ENCODE measurements at places on chromosomes 16 and 17.

GRCh38 chr16:84194018-84194417 is 3.1 kb downstream of the ADAD2 start:
- DNase-seq, result no peak

DNA sequence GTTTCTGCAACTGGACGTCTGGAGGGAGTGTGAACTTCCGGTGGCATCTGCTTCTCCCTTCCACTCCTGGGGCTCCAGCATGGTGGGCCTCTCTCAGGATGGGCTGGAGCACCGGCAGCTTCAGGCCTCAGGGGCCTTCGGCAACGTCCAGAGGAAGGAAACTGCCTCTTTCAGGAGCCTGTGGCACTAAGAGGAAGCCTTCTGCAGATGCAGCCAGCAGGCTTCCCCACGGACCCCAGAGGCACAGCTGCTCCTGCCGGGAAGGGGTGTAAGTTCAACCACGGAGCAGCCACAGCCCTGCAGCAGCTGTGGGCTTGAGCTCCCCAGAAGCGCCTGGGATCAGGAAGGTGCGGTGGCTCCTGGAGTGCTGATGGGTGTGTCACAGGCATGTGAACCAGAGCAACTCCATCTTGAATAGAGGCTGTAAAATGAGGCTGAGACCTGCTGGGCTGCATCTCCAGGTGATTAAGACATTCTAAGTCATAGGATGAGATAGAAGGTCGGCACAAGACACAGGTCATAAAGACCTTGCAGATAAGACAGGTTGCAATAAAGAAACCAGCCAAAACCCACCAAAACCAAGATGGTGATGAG is 50.8 kb upstream of the KLHDC4 start:
- DNase-seq, result no peak

GRCh38 chr17:35708149-35708548 is 23.3 kb upstream of the RASL10B start:
- DNase-seq, result no peak

DNA sequence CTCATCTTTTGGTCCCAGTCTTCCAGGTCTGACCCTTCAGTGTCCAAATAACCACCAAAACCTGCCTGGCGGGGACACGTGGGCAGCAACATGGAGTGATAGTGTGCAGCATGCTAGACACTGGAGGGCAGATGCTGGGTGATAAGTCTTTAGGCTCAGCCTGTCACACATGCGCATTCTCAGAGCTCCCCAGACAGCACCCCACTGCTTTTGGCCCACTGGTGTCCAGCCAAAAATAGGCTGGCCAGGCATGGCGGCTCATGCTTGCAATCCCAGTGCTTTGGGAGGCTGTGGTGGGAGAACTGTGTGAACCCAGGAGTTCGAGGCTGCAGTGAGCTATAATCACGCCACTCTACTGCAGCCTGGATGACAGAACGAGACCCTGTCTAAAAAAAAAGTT is 12.3 kb downstream of the GINS2 start:
- no peak for DNase-seq

- no peak for DNase-seq
Measured at GRCh38 chr17:13046361-13046760, 28.5 kb upstream of the ELAC2 start.

DNA sequence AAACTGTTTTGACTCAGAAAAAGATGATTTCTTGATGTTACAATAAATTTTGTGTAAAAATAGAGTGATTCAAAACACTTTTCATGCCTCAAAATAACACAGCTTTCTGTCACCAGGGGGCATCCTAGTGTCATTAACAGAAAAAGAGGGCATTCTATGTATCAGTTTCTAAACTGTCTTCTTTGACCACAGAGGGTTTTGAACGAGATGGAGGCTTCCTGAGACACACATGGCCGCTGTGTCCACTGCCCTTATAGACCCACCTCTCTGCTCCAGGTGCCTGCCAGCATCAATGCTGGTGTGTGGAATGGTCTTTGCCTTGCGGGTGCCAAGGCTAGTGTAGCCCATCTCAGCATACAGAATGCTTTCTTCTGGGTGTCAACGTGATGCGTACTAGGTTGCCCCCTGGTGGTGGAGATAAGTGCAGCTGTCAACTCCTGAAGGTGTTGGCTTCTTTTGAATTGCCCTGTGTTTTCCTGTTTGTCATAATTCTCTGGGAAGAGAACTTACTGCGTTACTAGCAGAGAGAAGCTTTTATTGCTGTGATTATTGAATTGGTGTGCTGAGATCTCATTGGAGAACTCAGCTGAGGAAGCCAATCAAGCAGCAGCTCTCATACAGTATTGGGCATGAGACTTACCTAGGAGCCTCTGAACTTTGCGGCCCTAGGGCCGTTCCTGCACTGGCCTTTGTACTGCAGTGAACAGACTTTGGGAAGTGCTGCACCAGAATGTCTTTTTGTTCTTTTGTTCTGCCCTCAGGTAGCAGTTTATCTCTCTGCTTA is 38.6 kb downstream of the USP10 start:
- DNase-seq, result peak; percentile 49
